ENCODE measurements at places on chromosomes 1 and 21. TPM values are rescaled to one million over a fixed set of nuclear protein-coding genes. Genes with fewer than 3 reads are reported as not detected.

KCNE2 gene
- total RNA-seq, result not detected

RNU1-3 gene
- total RNA-seq, result 6,751 TPM

ANKRD35 gene
- total RNA-seq, result 0.06 TPM

GPR89B gene
- 12.5 TPM for total RNA-seq

RXFP4 gene
- 0.06 TPM for total RNA-seq

UHMK1 gene
- 33.8 TPM for total RNA-seq

EXO1 gene
- total RNA-seq, result 9.4 TPM

ST6GALNAC3 gene
- total RNA-seq, result 25.1 TPM

AMPD1 gene
- not detected for total RNA-seq

CYP4A11 gene
- not detected for total RNA-seq
